ENCODE measurements at places on chromosomes 3 and 15. TPM values are rescaled to one million over a fixed set of nuclear protein-coding genes. Genes with fewer than 3 reads are reported as not detected.

Gene CLASP2
- 95.1 TPM for total RNA-seq

- DNase-seq = no peak
Measured at GRCh38 chr15:44720460-44721176, 9.3 kb downstream of the B2M start.

DNA sequence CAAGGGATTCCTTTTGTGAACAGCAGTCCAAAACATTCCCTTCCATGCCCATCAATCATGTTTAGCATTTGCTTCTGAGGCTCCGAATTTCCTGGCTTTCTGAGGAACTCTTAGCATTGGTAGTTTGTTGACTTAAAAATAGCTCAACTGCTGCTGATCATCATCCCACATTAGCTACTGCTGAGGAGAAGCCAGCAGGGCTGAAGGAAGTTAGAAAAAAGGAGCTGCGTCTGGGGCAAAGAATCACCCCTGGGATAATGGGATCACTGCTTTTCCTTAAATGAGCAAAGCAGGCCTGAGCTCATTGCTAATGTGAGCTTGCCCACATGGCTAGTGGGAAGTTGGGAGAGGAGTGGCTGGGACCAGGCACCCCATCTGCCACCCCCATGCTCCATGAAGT, 39.8 kb downstream of the CYP19A1 start:
- no peak for DNase-seq

Gene TERC
- total RNA-seq = 110 TPM

- no peak for DNase-seq
Measured at GRCh38 chr3:54146506-54147239, 24.3 kb downstream of the CACNA2D3 start.
